ENCODE measurements at places on chromosomes 13 and 19.

DNA sequence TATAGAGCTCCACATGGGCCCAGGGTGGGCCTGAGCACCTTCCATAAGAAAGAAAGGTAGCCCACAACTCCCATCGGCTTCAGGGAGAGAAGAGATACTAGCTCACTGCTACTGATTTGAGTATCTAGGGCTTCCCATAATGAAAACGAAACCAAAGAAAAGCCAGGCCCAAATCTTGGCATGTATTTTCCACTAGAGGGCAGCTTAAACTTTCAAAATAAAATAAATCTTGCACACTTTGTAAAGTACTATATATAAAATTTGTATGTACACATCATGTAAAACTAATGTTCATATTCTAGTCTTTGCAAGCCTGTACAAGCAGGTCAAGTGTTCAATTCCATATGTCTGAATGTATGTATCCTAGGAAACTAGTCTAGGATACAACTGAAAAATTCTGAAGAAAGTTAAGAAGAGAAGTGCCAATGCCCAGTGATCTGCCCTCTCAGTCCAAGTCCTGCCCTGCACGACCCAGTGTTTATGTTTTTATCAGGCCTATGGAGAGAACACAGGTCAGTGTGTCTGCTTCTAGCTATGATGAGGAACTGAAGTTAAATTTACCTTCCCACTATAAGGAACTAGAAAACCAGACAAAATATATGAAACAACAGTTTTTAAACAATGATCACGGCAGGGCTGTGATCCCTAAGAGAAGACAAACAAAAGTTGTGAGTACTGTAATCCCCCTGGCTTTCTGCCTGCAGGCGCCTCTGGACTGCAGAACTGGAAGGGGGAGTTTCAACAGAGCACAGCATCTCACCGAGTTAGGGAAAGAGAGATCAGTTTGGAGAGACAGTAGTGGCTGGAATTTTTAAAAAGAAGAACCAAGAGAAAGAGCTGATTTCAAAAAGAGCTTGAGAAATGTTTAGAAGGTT is 475.7 kb downstream of the UQCRFS1 start:
- no peak for DNase-seq

- DNase-seq: no peak
Observed at GRCh38 chr13:86946734-86947133, 724.4 kb upstream of the SLITRK5 start.

GRCh38 chr13:43408274-43408673 is 378.5 kb downstream of the ENOX1 start:
- DNase-seq: no peak

DNA sequence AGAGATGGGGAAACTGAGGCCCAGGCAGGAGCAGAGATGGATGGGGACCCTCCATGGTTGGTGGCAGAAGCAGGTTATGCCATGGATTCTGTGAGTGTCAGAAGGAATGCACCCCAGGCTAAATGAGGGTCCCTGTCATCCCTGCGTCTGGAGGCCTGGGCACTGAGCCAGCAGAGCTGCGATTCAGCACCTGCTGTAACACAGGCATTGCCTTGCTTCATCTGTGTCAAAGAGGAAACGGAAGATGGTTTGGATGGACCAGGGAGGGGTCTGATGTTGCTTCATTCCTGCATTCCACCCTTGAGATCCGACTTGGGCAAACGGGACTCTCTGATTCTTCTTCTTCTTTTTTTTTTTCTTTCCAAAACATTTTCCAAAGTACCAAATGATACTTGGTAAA is 1.2 kb downstream of the C5AR1 start:
- DNase-seq: no peak

DNA sequence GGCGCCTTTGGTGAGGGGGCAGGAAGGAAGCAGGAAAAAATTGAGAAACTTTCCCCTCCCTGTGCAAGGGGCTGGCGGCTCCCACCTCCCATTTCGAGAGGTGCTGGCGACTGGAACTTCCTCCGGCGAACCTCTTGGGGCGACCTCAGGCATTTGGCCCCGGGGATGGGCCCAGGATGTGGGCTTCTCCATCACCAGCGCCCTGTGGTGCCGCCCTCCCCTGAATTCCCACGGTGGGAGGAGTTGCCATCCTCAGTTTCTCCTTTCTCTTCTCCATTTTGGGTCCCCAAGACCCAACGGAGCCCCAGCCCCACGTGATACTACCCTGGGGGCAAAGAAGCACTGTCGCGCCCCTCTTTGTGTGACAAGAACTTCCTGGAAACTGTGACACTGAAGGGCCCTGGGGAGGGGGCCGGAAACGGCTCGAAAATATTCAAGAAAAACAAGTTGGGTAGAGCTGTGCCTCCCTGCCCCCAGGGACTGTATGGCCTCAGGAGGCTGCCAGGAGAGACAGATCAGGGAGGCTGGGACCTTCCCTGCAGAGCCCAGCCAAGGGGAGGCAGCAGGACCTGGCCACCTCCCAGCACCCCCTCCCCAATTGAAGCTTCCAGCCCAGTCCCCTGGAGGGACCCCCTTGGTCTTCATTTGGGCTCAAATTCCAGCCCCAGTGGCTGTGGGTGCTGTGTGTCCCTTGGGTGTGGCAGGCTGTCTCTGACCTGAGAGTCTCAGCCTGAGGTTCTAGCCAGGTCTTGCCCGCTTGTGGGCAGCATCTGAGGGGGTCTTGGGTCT is 16.2 kb upstream of the AP1M2 start:
- peak; percentile 59 for DNase-seq

GRCh38 chr13:50979187-50979586 is 69.6 kb downstream of the RNASEH2B start:
- no peak for DNase-seq

DNA sequence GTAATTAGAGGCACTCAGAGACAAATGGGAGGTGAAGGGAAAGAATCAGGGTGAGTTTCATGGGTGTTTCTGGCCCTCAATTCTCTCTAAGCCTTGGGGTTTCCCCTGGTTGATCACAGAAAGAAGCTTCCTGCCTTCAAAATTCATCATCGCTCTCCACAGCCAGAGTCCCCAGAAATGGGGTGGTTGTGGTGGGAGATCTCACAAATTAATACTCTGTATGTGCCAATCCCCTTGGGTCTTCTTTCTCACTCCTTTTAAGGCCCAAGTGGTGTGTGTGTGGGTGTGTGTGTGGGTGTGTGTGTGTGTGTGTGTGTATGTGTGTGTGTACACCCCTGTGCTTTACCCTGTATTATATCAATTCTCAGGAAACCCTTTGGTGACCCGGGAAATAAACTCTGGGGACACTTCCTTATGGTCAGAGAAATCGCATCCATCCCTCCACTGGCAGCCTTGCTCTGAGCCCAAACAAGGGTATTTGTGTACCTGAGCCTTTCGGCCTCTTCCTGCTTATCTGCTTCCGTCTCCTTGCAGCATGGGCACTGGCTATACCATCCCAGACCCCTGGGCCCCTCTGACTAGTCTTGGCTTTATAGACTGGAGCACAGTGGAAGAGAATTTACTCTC is 2.8 kb upstream of the FCGBP start:
- no peak for DNase-seq

DNA sequence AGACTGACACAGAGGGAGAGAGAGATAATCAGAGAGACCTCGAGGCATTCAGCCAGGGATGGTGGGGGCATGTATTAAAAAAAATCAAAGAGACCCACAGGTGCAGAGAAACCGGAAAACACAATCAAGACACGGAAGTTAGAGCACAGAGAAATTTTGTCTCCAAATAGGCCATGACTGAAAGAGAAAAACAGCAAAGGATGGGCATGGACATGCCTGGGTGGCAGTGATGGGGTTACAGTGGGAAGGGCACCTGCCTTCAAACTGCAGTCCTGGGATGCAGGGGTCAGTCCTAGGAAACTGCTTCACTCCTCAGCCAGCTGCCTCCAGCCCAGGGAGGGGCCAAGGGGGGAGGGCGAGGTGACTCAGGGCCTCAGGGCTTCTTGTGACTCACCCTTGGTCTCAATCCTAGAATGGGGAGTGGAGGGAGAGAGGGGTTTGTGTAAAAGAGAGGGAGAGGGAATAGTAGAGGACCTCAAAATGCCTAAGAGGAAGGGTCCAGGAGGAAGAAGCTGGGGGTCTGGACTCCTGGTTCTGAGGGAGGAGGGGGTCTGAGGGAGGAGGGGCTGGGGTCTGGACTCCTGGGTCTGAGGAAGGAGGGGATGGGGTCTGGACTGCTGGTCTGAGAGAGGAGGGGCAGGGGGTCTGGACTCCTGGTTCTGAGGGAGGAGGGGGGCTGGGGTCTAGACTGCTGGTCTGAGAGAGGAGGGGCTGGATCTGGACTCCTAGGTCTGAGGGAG is 3.6 kb upstream of the KCNN4 start:
- no peak for DNase-seq

- DNase-seq: no peak
Observed at GRCh38 chr13:71870100-71870499, 3.1 kb upstream of the DACH1 start.

DNA sequence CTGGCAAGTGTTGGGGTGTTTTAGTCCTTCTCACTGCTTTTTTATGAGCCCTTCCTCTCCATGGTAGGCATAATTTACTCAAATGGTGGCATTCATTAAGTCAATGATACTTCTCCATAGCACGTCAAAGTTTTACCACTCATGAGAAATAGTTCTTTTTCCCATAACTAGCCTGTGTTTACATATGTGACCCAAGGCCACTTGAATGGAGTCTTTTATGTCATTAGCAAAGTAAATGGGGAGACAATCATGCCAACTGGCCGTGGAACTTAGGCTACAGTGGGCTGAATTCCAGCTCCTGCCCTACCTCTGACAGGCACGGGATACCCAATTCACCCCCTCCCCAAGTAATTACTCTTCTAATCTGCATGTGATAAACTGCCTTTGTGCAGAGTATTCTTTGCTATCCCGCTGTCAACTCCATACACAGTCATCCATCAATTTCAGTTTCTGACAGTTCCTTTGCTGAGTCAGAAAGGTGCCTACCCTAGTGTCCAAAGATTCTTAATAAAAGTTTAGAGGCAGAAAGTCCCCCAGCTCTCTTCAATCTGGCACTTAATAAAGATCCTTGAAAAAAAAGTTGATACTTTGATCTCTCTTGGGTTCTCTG is 16.9 kb downstream of the PROSER1 start:
- DNase-seq: no peak

DNA sequence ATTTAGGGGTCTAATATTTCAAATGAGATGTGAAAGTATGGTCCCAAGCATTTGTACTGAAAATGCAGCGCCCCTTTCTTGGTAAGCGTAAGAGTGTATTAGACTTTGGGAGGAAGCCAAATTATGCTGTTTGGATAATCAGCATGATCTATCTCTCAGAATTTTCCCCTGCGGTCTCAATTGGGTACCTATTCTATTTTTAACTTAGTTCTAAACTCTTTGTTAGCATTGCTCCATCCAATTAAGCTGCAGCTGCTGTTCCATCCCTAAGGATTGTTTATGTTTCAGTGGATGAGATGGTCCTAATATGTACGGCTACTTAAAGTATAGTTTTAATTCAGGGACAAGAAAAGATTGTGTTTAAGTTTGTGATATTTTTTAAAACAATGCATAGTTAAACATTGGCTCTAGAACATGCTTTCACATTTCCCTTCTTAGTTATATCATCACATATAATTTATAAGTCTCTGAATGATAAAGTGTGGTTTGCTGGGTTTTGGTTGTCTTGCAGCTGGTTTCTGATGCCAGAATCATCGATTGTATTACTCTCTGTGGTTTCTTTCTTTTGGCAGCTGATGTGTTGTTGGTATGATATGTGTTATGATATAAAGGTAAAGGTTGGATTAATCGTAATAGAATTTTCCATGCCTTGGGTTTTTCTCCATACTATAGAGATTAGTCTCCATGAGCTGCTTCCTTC is 15.0 kb downstream of the POLR1D start:
- no peak for DNase-seq

GRCh38 chr19:47459477-47459876 is 12.2 kb downstream of the SLC8A2 start:
- DNase-seq: no peak

- peak; percentile 77 for DNase-seq
Observed at GRCh38 chr13:112711528-112712265, 21.9 kb downstream of the ATP11A start.

DNA sequence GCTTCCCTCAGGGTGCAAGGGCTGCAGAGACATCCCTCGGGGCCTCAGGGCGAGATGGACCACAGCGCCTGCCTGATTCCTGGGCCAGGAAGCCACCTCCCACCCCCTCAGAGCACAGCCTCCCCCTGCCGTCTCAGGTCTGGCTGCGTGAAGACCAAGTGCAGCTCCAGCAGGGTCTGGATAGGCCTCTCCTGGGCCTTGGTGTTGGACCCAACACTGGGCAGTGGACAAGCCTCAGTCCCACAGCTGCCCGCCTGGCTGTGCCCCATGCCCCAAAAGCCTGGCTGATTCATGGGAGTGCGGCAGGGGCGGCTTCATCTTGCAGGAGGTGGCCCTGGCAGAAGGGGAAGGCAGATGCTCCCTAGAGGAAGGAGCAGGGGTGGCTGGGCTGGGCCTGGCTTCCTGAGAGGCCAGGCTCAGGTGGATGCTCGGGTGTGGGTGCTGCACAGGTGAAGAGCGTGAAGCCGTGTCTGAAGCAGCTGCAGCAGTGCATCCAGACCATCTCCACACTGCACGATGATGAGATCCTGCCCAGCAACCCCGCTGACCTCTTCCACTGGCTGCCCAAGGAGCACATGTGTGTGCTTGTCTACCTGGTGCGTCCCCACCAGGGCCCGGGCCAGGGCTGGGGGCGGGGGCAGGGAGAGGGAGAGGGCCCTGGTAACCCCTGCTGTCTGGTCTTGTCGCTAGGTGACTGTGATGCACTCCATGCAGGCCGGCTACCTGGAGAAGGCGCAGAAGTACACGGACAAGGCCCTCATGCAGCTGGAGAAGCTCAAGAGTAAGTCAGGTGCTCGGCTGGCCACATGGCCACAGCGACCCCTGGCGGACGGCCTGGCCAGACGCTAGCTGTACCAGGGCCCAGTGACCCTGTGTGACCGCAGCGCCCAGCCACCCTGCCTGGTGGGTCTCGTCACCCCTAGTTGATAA is 21.7 kb downstream of the MAU2 start:
- peak; percentile 76 for DNase-seq

DNA sequence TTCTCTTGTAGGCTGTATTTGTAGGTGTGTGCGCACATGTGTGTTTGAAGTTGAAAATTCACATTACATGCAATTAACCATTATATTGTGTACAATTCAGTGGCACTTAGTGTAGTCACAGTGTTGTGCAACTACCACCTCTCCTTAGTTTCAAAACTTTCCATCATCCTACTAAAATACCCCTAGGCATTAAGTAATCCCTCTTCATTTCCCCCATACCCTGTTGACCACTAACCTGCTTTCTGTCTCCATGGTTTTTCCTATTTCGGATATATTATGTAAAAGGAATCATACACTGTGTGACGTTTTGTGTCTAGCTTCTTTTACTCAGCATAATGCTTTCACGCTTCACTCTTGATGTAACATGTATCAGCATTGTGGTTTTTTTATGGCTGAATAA is 16.1 kb downstream of the LSM14A start:
- no peak for DNase-seq

DNA sequence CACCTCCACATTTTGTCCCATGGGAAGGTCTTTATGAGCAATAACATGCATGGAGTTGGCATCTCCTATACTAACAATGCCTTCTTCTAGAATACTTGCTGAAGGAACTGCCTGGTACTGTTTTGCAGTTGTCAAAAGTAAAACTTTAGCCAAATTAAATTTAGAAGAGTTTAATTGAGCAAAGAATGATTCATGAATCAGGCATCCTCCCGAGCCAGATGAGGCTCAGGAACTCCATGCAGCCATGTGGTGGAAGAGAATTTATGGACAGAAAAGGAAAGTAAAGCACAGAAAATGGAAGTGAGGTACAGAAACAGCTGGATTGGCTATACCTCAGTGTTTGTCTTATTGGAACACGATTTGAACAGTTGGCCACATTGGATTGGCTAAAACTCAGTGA is 1081.9 kb downstream of the SLITRK1 start:
- no peak for DNase-seq
